Astrocyte (in vitro differentiated cells and primary cell): ENCODE measurements at places on chromosomes 4 and X.
A peak's percentile ranks its signal among the peaks of the same experiment; 100 is the strongest.

DNA sequence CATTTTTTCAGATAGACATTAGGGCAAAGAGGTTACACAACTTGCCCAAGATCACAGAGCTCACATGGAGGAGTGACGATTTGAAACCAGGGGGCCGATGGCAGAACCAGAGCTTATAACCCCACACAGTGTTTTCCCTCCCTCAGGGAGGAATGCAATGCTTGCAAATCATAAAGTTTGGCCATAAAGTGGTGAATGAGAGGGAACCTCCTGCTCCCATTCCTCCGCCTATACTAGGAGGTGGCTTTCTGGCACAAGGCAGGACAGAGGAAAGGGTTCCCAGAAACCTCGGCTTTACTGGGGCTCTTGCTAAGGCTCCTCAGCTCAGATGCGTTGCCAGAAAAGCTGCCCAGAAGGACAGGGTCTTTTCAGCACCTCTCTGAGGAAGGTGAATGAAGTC is 19.3 kb downstream of the TMEM154 start:
- H3K27me3 ChIP-seq = no peaks in the 10 kb centered on the region
- H3K4me3 ChIP-seq = no peak overlapping the region
- H3K36me3 ChIP-seq = no peaks in the 10 kb centered on the region

DNA sequence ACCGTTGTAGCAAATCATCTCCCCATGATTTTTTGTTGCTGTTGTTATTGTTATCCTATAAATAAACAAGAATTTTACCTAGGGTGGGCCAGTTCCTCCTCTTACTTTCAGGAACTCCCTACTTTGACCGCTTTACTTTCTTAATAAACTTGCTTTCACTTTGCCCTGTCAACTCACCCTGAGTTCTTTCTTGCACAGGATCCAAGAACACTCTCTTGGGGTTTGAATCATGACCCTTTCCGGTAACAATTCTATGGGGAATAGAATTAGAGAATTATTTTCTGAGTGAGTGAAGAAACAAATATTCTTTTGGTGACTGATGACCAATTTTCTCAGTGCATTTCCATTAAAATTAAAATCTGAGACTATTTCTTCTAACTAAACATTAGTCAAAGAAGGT is 584.0 kb upstream of the TENM3 start:
- no peak overlapping the region for H3K4me3 ChIP-seq
- no peak for DNase-seq
- no peaks in the 10 kb centered on the region for H3K27me3 ChIP-seq
- peak overlapping the region; percentile 27 for H3K27ac ChIP-seq
- no peaks in the 10 kb centered on the region for H3K36me3 ChIP-seq

- H3K27ac ChIP-seq = no peak overlapping the region
- H3K27me3 ChIP-seq = no peaks in the 10 kb centered on the region
- no peaks in the 10 kb centered on the region for H3K36me3 ChIP-seq
These were observed 26.3 kb downstream of the MGARP start for GRCh38 chr4:139253713-139254112.

GRCh38 chr4:106495476-106495875 is 126.9 kb upstream of the GIMD1 start:
- no peak overlapping the region for H3K27ac ChIP-seq
- no peaks in the 10 kb centered on the region for H3K36me3 ChIP-seq
- H3K27me3 ChIP-seq = no peaks in the 10 kb centered on the region
- H3K4me1 ChIP-seq = no peaks in the 10 kb centered on the region
- DNase-seq = peak; percentile 12
- H3K4me3 ChIP-seq = no peak overlapping the region

DNA sequence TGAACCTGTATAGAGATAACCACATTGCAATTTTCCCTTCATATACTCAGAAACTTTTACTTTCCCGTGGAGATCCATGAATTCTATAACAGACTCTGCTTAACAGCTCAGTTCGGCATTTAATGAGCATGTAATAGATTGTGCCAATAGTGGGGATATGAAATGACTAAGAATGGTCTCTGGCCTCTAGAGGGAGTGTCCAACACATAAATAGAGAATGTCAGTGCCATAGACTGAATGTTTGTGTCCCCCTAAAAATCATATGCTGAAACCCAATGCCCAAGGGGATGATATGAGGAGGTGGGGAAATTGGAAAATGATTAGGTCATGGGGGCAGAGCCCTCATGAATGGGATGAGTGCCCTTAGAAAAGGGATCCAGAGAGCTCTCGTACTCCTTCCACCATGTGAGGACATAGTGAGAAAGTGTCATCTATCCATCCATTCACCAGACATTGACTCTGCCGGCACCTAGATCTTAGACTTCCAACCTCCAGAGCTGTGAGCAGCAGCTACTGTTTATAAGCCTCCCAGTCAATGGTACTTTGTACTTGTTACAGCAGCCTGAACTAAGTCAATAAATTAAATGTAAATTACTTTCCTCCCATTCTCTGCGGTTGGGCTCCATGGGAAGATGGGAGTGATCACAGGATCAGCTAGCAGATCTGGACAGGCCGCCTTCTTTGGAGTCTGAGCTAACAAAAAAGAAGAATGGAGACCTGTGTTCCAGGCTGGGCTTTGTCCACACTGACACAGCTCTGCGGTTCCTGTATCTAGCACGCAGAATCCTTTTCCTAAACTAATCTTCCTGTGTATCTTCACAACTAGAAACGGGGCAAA is 28.1 kb upstream of the HPSE start:
- H3K27ac ChIP-seq = no peak overlapping the region
- peaks cover 7% of the 10 kb centered on the region for H3K4me1 ChIP-seq
- no peaks in the 10 kb centered on the region for H3K27me3 ChIP-seq
- peak; percentile 47 for DNase-seq

DNA sequence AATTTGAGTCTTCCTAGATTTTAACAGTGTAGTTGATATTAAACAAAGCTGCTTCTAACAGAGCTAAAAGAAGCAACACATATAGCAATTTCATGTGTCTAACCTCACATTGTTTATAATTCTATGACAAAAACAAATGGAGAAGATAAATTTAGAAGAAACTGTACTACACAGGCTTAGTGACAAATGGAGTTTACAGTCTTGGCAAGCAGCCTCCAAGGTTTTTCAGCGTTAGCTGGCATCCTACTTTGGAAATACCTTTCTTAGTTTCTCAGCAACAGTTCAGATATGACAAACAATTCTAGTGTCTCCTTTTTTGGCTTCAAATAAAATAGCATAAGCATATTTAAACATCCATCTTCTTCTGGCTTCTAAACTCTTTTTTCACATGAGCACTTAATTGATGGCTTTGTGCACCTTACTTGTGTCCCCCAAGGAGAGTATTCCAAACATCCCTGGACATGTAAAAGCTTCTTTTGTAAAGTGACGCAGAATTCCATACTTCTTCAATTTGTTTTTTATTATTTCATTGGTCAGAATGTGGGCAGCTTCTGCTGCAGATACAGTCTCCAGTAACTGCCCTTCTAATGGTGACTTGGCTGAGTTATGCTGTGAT is 249.8 kb downstream of the ANTXR2 start:
- peaks cover 3% of the 10 kb centered on the region for H3K4me1 ChIP-seq
- no peak overlapping the region for H3K27ac ChIP-seq
- no peaks in the 10 kb centered on the region for H3K36me3 ChIP-seq

DNA sequence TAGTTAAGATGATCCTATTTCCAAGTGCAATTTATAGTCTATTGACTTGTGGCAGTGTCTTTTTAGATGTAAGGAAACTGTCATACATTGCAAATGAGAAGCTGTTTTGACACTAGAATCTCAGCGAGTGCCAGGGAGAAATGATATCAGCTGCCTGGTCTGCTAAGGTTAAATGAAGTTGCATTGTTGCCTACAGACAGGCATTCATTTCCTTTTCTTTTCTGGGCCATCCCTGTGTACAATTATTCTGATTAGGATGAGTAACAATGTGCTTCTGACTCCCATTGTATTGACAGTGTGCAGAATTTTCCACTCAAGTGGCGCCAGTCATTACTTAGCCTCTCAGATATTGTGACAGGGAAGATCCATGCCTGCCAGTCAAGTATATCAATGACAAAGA is 231.2 kb downstream of the GPAT3 start:
- no peak for DNase-seq
- H3K4me3 ChIP-seq = no peak overlapping the region
- no peak overlapping the region for H3K27ac ChIP-seq
- no peaks in the 10 kb centered on the region for H3K27me3 ChIP-seq

- DNase-seq = peak; percentile 50
- H3K36me3 ChIP-seq = no peaks in the 10 kb centered on the region
- H3K4me1 ChIP-seq = no peaks in the 10 kb centered on the region
- no peak overlapping the region for H3K4me3 ChIP-seq
- H3K27me3 ChIP-seq = no peaks in the 10 kb centered on the region
These were observed 34.7 kb upstream of the AREG start for GRCh38 chr4:74410272-74410671.

DNA sequence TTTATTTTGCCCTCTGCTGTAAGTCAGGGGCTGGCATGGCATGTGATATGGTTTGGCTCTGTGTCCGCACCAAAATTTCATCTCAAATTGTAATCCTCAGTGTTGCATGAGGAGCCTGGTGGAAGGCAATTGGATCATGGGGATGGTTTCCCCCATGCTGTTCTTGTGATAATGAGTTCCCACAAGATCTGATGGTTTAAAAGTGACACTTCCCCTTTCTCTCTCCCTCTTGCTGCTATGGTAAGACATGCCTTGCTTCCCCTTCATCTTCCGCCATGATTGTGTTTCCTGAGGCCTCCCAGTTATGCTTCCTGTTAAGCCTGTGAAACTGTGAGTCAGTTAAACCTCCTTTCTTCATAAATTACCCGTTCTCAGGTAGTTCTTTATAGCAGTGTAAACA is 72.0 kb upstream of the MSX1 start:
- H3K27me3 ChIP-seq = no peaks in the 10 kb centered on the region
- peaks cover 8% of the 10 kb centered on the region for H3K4me1 ChIP-seq
- H3K36me3 ChIP-seq = no peaks in the 10 kb centered on the region
- no peak overlapping the region for H3K4me3 ChIP-seq
- DNase-seq = no peak
- no peak overlapping the region for H3K27ac ChIP-seq

GRCh38 chr4:179894066-179894778 is 2349.0 kb upstream of the TENM3 start:
- H3K27me3 ChIP-seq = no peaks in the 10 kb centered on the region
- H3K4me3 ChIP-seq = no peak overlapping the region
- H3K4me1 ChIP-seq = no peaks in the 10 kb centered on the region
- peak; percentile 20 for DNase-seq
- H3K27ac ChIP-seq = no peak overlapping the region

GRCh38 chr4:15799701-15800100 is 21.6 kb downstream of the CD38 start:
- no peak overlapping the region for H3K27ac ChIP-seq
- H3K27me3 ChIP-seq = no peaks in the 10 kb centered on the region
- DNase-seq = no peak
- no peaks in the 10 kb centered on the region for H3K4me1 ChIP-seq
- H3K36me3 ChIP-seq = no peaks in the 10 kb centered on the region

DNA sequence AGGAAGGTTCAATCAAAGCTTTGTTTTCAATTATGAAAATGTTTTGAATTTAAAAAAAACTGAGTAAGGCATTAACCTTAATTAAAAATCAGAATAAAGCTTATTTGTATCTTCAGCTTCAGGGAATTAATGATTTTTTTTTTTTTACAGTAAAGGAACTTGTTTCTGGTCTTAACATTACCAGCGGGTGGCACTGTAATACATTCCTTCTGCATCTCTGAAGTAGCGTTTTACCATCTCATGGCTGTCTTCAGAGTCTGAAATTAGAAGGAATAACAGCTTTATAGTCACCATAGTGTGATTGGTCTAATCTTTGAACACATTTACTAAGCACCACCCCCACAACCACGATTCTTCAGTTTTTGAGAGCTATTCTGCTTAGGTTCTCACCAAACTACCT is 102.6 kb downstream of the IL1RAPL2 start:
- no peaks in the 10 kb centered on the region for H3K27me3 ChIP-seq
- H3K36me3 ChIP-seq = no peaks in the 10 kb centered on the region
- H3K4me1 ChIP-seq = no peaks in the 10 kb centered on the region
- peak; percentile 26 for DNase-seq
- no peak overlapping the region for H3K27ac ChIP-seq

DNA sequence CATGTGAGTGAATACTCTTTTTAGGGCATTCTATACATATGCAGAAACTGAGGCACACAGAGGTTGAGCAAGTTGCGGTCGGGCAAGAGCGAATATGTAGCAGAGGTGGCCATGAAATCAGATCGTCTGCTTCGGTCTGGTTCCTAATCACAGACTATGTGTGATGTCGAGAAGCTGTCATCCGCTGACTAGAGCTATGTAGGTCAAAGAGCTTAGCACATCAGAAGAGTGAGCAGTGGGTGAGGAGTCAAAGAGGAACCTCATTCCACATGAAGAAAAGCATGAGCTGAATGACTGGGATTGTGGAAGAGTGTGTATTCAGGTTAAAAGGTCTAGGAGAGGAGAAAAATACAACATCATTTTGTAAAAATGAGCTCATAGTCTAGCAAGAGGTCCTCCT is 19.0 kb downstream of the GAB3 start:
- no peak overlapping the region for H3K4me3 ChIP-seq
- H3K27ac ChIP-seq = peak overlapping the region; percentile 71
- peaks cover 76% of the 10 kb centered on the region for H3K4me1 ChIP-seq
- H3K36me3 ChIP-seq = no peaks in the 10 kb centered on the region

GRCh38 chrX:53421772-53422085 is 725 bp downstream of the SMC1A start:
- no peaks in the 10 kb centered on the region for H3K27me3 ChIP-seq
- H3K4me1 ChIP-seq = peaks cover 17% of the 10 kb centered on the region
- peak overlapping the region; percentile 95 for H3K27ac ChIP-seq
- no peaks in the 10 kb centered on the region for H3K36me3 ChIP-seq

DNA sequence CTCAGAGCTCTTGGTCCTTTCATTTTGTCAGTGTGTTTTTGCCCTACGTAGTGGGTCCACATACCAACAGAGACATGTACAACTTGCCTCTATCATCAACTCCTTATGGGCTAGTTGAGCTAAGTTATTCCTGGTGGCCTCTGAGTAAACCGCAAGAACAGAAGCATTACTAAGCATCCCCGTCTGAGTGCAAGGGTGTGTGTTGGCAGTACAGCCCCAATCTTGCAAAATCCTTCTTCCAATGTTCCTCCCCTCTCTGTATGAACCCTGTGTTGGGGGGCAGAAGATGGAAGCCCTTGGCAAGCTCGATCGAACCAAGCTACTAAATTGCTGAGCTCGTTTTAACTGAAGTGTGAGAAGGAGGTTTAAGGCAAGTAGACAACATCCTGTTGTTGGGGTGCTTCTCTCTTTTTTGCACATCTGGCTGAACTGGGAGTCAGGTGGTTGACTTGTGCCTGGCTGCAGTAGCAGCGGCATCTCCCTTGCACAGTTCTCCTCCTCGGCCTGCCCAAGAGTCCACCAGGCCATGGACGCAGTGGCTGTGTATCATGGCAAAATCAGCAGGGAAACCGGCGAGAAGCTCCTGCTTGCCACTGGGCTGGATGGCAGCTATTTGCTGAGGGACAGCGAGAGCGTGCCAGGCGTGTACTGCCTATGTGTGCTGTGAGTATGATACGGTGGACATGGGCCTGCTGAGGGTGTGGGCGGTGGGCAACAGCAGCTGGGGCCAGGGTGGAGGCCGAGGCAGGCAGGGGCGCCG is at the start of gene SH2D1A:
TSS of gene SH2D1A (plus strand) at position 447 of the 760 bp plus-strand sequence. CDS start at position 527, 80 bp downstream.
- no peaks in the 10 kb centered on the region for H3K4me1 ChIP-seq
- no peak within 1 kb of the TSS for H3K27ac ChIP-seq
- H3K36me3 ChIP-seq = no peaks in the 10 kb centered on the region
- DNase-seq = no peak

- peaks cover 38% of the 10 kb centered on the region for H3K4me1 ChIP-seq
- no peak overlapping the region for H3K4me3 ChIP-seq
- DNase-seq = peak; percentile 81
- H3K27me3 ChIP-seq = no peaks in the 10 kb centered on the region
- peak overlapping the region; percentile 83 for H3K27ac ChIP-seq
These were observed 69.4 kb downstream of the EVC2 start for GRCh38 chr4:5638976-5639375.
